Activated CD4-positive, CD25-positive, alpha-beta regulatory T cell treated with anti-CD3 and anti-CD28 coated beads, Interleukin-2, amount 50 U/mL, for 72 hours (primary cell): ENCODE measurements at places on chromosomes 2 and 18.

DNA sequence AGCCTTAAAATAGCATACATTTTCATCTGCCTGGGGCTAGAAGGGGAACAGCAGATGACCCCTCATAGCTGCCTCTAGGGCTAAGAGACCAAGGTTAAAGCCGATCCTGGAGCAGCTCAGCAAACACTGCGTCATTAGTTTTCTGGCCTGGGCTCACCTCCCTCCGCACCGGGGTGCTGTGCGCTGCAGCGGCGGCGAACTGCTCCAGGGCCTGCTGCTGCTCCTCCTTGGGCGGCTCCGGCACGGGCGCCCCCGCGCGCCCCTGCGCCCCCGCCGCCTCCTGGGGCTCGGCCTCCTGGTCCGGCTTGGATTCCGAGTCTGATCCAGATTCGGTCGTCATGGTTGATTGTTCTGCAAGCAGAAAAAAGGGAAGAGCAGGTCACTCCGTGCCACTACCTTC, 55.0 kb downstream of the EPB41L3 start:
- no peak for DNase-seq

GRCh38 chr2:175256806-175257585, 75.5 kb upstream of the ATP5MC3 start:
- DNase-seq: no peak

DNA sequence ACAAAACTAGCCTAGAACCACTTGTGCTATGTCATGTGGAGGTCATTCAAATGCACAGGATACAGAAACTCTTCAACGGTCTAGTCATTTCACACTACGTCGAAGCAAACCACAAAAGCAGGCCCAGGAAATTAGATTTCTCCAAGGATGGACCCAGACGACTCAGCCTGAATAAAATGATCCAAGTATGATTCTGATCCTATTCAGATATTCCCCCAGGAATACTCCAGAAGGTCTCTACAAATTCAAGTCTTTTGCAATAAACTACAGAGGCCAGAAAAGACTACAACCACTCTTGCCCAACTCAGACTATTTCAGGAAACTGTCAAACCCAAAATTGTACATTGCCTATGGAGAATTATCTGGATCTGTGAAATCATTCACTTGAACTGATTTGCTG, 422.5 kb downstream of the METTL4 start:
- DNase-seq: no peak

DNA sequence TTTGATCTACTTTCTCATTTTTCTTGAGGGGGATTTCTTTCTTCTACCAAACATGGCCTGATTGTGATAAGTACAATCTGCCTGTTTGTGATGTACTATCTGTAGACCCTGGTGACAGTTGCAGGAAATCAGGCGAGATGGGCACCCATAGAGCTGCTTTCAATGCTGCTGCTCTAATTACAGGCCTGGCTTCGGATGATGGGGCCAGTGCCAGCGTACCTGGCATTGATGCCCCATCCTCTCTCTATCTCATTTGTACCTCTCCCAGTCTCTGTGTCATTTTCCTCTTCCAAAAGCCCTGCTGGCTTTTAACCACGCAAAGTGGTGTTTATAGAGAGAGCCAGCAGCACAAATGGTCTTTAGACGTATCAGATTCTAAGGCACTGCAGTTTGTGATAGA, 69.9 kb downstream of the KCTD18 start:
- DNase-seq: no peak

GRCh38 chr2:215627771-215628170, 191.9 kb upstream of the FN1 start:
- no peak for DNase-seq

DNA sequence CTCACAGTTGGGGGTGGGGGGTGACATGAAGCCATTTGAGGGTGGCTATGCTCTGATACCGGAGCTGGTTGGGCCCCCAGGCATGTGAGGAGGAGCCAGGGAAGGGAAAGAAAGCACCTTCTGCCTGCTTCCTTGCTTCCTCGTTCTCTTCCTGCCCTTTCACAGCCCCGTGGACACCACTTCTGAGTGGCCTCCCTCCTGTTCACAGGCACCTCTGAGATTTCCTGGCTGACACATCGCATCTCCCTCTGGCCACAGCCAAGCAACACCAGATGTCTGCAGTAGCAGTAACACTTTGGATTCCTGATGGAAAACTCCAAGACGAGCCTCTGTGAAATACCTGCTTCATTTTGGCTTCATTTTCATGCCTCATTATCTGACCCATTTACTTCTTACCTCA, 64.7 kb upstream of the ST3GAL5 start:
- no peak for DNase-seq

DNA sequence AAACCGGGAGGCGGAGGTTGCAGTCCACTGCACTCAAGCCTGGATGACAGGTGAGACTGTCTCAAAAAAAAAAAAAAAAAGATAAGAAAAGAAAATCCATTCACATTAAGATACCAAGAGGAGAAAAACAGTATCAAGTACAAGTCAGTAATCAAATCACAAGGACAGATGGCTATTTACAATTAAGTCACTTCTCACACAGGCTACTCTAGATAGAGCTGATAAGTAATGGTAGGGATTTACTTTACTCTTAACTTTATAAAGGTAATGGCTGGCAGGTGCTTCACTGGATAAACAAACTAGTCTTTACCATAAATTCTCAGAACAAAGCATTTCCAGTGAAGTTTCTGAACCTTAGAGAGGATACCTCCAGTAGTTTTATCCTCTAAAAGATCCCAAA, 11.5 kb downstream of the SF3B1 start:
- no peak for DNase-seq

- DNase-seq: no peak
Measured at GRCh38 chr18:34775461-34775860, 65.4 kb downstream of the DTNA start.

DNA sequence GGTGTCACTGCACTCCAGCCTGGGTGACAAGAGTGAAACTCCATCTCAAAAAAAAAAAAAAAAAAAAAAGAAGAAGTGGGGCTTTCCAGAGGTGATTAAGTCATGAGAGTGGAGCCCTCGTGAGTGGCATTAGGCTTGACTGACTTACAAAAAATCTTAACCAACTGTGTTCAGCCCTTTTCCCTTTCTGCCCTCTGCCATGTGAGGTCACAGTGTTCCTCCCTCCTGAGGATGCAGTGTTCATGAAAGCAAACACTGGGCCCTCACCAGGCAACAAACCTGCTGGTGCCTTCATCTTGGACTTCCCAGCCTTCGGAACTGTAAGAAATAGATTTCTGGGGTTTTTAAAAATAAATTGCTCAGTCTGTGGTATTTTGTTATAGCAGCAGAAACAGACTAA, 37.0 kb upstream of the METTL21A start:
- DNase-seq: no peak

- DNase-seq: no peak
Measured at GRCh38 chr2:39416140-39416539, 20.9 kb downstream of the MAP4K3 start.

- DNase-seq: no peak
Measured at GRCh38 chr2:234556848-234557573, 60.1 kb upstream of the ARL4C start.

- DNase-seq: no peak
Measured at GRCh38 chr2:137287913-137288639, 522.7 kb downstream of the THSD7B start.

GRCh38 chr2:66169076-66169475, 265.8 kb upstream of the MEIS1 start:
- DNase-seq: no peak

GRCh38 chr2:178592655-178593054, 112.4 kb downstream of the PLEKHA3 start:
- DNase-seq: no peak

DNA sequence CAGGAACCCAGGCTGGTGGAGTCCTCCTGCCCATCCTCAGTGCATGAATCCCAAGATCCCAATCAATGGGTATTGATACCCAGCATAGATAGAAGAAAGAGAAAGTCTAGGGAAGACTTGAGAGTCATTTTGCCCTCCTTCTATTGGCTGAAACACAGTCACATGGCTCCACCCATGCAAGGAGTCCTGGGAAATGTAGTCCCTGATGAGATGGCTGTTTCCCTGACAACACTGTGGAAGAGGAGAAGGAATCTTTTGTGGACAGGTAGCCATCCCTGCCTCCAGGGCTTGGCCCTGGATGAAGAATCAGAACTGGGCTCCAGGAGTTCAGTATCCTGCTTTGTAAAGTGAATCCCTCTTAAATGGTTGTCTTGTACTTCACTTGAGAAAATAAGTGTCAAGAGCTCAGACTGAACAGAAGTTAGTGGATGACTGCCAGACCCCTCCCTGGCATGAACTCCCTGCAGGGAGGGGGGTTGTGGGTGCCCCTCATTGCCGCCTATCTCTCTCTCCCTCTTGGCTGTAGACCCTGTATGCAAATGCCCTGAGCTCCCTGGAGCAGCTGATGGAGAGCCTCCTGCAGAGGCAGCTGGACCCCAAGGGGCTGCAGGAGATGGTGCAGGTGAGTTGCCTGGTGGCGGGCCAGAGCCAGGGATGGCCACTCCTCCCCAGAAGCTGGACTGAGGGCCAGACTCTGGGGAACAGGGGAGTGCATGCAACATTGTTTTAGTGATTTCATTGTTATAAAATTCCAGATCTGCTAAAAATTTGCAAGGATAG, 36.1 kb downstream of the MROH2A start:
- peak; percentile 18 for DNase-seq

DNA sequence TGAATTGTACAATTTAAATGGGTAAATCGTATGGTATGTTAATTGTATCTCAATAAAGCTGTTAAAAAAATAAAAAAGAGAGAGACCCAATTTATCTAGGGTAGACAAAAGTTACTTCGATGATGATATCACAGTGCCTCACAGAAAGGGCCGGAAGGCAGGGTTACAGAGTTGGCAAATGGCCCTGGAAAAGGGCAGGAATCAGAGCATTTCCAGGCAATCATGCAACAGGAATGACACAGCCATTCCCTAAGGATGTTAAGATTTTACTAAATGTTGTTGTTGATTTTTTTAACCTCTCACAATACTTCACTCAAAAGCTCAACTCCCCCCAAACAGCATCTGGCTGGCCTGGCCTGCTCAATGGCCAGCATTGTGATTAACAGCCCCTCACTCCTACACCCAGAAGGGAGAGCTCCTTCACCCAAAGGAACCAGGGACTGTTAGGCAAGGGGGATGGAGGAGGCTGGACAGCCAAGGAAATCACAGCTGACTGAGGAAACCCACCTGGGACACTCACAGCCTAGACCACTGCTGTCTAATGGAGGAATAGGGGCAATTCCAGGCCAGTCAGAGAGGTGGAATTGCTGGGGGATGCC, 7.7 kb upstream of the SP100 start:
- no peak for DNase-seq

- no peak for DNase-seq
Measured at GRCh38 chr2:1826226-1826905, 82.1 kb upstream of the PXDN start.

- DNase-seq: no peak
Measured at GRCh38 chr18:79466591-79466990, 70.9 kb downstream of the NFATC1 start.

- DNase-seq: no peak
Measured at GRCh38 chr2:216519154-216519762, 20.6 kb downstream of the RPL37A start.

GRCh38 chr2:98518101-98518500, 73.4 kb downstream of the INPP4A start:
- DNase-seq: no peak
